ENCODE measurements at places on chromosomes 3 and 15.

DNA sequence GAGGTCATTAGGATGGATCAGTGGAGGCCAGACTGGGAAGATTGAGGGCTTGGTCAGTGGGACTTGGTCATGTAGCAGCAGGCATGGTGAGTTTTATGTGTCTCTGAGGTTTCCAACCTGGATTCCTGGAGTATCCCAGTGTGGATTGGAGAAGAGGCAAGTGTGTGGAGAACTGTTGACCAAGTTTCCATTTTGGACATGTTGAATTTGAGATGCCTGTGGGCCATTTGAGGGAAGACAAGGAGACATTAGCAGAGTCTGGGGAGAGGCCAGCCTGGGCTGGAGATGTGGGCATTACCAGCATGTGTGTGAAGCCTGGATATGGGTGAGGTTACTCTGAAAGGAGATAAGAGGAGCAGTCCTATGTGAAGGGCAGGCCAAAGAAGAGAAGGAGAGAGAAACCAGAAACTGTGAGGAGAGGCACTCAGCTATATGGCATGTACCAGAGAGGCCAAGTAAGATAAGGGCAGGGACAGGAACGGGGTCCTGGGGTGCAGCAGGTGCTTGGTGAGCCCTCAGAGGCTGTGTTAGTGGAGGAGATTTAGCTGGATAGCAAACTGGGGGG is 4.3 kb downstream of the SLC25A38 start:
- no peak for DNase-seq

GRCh38 chr15:74519311-74519710 is 21.7 kb upstream of the ARID3B start:
- no peak for DNase-seq

GRCh38 chr3:117170094-117170493 is 460.5 kb downstream of the TUSC7 start:
- peak; percentile 12 for DNase-seq

- DNase-seq = no peak
Observed at GRCh38 chr3:141525814-141526213, 39.0 kb downstream of the RASA2 start.

GRCh38 chr3:98986073-98986472 is 84.6 kb upstream of the DCBLD2 start:
- DNase-seq = no peak

DNA sequence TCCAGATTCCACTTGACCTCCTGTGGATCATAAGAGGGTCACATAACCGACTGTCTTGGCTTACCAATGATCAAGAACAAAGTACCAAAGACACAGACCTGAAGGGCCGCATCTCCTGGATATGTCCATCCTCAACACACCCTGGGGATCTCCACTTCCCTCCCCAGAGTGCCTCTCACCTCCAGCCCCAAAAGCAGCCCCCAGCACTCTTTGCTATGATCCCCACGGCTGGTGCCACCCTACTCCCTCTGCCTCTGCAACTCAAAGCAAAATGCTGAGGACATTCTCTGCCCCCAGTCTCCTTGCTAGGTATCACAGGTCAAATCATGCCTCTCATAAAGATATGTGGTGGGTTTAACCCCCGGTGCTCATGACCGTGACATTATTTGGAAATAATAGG is 32.7 kb downstream of the SLCO2A1 start:
- no peak for DNase-seq

- no peak for DNase-seq
Observed at GRCh38 chr15:67509918-67510317, 11.0 kb upstream of the C15orf61 start.
